Foreskin fibroblast (primary cell): ENCODE measurements at places on chromosomes 12 and 14.

DNA sequence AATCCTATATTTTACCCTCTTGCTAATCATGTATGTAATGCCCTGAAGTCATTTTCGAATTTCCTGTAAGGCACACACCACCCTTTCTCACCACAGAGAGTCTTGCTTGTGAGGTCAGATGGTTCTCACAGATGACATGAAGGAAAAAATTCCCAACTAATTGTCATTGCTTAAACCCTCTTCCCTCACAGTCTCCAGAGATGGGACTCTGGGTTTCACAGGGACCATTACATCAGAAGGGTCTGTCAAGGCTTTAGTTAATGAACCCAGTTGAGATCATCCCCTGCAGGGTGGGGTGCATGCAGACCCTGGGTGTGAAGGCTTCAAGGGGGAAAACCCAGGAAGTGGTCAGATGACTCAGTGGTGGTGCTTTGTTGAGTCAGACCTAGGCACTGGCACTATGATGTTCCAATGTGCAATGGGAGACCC, 229.6 kb downstream of the BCAT1 start:
- peak; percentile 16 for DNase-seq

DNA sequence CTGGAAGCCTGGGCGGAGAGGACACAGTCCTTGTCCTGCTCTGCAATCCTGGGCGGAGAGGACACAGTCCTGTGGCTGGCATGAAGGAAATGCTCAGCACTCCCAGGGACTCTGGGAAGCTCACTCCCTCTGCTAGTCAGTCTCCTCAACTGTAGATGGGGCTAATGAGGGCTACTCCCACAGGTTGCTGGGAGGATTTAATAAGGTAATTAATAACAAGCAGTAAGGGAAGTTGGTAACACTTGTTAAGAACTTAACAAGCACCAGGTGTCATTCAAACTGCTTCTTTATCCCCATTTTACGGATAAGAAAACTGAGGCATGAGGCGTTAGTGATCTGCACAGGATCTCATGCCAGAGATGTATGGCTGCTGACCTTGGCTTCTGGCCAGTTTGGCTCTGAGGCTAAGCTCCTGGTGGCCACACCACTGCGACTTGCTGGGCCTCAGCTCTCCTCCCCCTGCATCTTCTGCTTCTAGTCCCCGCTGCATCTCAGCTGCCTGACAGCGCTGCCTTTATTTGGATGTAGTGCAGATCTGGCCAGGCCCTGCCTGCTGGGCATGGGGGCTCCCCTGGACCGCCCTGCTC, 54.1 kb upstream of the BEGAIN start:
- no peak for DNase-seq

DNA sequence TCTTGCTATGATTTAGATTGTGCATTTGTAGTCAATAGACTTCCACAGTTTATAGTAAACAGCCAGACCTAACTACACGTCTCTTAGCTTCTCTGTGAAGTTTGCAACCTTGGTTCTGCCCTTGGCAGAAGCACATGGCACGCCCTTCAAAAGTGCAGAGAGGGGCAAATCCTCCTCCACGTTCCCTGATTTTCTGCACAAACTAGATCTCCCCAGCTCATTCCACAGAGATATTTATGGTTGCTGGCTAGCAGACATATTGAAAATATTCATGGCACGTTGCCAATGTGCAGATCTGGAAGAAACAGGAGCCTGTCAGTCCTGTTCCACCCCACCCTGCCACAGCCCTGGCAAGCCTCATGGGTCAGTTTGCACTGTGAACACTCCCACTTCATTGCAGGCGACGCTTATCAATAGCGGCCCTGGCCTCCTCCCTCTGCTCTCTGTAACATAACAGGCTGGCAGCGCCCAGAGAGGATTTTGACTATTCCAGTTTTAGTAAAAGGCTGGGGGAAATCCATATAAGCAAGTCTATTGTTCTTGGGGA, 6.5 kb upstream of the LGALS3 start:
- no peak for DNase-seq

GRCh38 chr12:113244478-113244958, 23.3 kb downstream of the TPCN1 start:
- no peak for DNase-seq

DNA sequence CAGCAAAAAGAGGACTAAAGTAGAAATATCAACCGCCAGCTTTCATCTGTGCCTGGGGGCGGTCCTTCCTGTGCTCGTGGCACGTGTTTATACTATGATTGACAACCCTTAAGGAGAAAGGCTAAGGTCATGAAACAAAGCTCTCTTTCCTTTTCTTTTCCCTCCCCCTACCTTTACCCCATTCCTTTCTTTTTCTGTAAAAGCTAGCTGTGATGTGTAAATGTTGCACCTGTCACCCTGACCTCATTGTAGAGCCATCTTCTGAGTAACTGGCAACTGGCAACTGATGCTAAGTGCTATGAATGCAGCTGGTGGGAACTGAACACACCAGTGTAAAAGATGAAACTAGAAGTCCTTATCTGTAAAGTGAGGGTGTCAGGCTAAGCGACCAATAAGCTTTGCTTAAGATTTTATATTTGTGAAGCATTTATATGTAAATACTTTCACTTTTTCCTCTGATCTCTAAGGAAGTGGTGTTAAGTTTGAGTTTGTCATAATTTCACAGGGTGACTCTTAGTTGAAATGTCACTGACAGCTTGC, 102.8 kb upstream of the BCAT1 start:
- DNase-seq, result no peak

DNA sequence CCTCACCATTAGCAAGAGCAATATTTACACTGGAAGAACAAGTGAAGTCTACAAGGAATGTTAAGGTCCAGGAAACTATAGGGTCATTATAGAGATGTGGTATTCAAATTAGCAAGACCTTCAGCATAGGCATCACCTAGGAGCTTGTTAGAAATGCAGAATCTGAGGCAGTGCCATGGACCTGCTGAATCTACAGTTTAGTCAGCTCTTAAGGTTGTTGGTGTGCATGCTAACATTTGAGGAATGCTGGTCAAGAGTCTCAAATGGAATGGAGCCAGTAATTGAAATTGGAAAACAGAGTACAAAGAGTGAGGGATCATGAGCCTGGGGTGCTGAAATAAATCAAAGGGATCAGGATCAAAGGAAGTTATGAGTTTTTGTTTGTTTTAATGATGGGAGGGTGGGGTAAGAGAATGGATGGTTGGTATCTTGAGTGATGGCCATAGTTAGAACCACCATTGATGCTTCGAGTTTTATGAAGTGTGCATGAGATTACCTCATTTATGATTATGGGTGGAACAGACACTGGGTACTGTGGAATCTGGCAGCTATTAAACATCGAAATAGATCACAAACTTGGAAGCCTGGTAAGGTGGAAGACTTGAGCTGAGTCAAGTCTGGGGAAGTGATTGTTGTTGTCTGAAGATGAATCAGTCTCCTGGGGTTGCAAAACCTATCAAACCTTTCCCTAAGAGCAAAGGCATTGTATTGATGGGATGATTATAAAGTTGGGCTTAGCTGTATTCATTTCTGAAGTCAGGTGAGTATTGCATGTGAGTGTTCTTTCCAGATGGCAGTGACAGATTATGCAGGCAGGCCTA, 323.3 kb upstream of the E2F7 start:
- DNase-seq, result peak; percentile 52

GRCh38 chr12:127760996-127761395, 506.0 kb upstream of the TMEM132C start:
- DNase-seq, result no peak

- DNase-seq, result no peak
Observed at GRCh38 chr14:35301735-35302528, 9.8 kb downstream of the PSMA6 start.

- DNase-seq, result peak; percentile 69
Observed at GRCh38 chr12:122107261-122107660, 28.7 kb downstream of the MLXIP start.

DNA sequence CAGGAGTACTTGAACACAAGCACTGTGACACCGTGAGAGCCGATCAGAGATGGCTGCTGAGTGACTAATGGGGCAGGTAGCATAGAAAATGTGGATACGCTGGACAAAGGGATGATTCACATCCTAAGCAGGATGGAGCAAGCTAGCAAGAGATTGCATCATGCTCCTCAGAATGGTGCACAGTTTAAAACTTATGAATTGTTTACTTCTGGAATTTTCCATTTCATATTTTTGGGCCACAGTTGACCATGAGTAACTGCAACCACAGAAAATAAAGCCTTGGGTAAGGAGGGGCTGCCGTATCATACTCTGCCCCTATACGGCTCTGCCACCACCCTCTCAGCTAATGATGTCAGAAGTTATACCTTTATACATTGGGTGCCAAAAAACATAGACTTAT, 23.3 kb upstream of the MARK3 start:
- DNase-seq, result peak; percentile 94

DNA sequence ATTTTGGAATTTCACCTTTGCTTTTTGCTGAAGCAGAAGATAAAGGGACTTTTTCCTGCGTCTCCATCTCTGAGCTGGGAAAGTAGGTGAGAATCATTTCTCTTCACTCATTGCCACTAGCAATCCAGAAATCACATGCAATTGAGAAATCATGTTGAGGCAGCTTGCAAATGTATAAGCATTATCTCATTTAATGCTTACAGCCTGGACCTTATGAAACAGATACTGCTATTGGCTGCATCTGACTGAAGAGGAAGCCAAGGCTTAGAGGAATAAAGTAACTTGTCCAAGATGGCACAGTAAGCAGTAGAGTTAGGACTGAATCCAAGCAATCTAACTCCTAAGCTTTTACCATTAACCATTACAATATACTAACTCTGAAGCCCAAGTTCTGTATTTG, 122.4 kb downstream of the FIGNL2 start:
- no peak for DNase-seq

DNA sequence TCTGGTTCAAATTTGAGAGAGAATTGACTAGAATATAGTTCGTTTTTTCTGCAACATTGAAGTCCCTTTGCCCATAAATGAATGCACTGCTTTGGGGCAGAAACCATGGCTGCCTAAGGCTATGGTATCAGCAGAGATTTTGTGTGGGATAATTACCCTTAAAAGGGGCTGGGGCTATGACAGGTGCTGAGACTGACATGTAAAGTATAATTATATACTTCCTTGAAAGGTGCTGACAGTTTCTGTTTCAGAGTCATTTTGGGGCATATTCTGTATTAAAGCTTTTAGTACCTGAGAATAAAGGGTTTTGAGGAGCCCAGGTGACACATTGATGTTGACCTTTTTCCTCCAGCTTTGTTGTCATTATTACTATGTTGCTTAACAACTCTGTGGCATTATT, 150.3 kb upstream of the PTPRQ start:
- DNase-seq, result no peak

GRCh38 chr12:132188916-132189325, 44.7 kb downstream of the NOC4L start:
- no peak for DNase-seq

DNA sequence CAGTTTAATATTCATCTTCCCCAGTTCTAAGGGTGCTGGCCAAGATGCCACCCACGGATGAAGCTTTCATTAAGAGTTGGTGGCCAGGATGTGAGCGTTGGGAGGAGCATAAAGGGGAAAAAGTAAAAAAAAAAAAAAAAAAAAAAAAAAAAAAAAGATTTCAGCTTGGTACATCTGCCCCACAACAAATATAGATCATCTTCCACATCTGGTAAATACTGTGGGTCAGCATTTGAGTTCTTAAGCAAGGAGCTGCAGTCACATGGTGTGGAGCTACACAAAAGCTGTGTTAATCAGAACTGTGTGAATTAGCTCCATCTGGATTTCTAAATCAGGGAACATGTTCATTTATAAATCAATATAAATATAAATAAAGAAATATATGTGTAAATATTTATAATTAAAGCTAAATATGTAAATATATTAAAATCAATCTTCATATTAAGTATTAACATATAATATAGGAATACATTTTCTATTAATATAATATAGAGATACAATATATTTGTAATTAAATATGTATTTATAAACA, 262.3 kb downstream of the NUAK1 start:
- no peak for DNase-seq
